ENCODE measurements at places on chromosomes 1 and 21.

- DNase-seq: no peak
Measured at GRCh38 chr1:91541918-91542533, 41.4 kb downstream of the CDC7 start.

DNA sequence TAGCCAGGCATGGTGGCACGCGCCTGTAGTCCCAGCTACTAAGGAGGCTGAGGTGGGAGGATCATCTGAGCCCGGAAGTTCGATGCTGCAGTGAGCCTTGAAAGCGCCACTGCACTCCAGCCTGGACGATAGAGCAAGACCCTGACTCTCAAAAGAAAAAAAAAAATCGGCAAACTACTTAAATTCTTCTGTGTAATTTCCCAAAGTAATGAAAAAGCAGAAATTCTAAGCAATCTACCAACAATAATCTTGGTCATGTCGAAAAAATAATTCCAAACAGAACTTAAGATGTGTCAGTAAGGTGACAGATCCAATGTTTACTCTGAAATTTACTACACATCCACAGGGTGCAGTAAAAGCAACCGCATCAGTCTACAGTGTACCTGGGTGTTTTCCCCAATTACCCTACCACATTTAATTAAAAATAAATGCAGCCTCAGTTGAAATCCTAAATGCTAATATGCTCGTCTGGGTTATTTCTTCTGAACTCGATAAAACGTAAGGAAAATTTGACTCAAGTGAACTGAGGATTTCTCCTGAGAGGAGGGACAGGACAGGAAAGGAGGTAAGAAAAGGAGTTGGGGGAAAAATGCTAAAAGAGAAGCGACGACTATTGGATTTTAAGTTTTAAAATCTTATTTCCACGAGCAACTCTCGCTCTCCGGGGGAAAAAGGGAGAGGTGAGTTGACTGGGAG lies 801 bp downstream of the EPRS1 start:
- DNase-seq: no peak

GRCh38 chr1:80536461-80536860 lies 1264.3 kb upstream of the ADGRL2 start:
- no peak for DNase-seq

DNA sequence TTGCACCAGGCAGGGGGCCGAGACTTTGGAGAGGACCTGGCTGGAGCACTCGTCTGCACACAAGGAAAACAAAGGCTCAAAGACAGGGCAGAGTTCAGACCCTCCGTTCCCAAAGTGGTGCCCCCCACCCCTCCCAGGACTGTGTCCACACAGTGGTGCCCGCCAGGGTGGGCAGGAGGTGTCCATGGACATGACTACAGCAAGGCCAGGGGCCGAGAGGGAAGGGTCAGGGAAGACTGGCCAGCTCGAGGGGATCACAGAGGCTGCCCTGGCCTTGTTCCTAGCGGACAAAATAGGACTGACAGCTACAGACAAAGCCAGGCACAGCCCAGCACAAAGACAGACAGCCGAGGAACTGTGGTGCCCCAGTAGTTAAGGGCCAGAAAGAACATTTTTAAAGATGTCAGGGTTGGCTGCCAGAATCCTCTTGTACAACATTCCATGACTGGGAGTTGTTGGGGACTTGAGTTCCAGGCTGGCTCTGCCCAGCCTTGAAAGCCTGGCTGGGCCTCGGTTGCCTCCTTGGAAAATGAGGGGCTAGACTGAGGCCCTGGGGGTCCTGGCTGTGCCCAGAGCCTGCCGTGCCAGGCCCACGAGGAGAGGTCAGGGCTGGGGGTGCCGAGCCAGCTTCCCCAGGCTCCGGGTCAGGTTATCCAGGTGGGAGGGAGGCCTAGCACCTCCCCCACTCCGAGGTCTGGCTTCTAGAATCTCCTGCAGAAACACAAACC lies 63.7 kb downstream of the SLX9 start:
- no peak for DNase-seq

DNA sequence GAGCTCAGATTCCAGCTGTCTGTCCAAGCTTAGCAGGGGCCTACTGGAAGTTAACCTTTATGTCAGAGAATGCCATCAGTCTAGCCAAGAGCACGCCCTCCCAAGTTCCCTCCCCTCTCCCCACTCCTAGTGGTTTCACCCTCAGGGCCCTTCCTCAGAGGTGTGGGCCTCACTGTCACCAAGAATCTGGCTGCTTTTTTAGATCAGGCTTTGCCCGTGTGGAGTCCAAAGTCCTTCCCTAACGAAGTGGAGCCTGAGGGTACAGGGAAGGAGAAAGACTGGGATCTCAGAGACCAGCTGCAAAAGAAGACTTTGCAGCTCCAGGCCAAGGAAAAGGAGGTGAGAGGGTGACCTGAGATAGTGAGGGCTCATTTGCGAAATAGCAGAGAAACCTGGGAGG lies 4.1 kb downstream of the C1orf74 start:
- DNase-seq: no peak

- no peak for DNase-seq
Measured at GRCh38 chr1:52403566-52404115, 582 bp downstream of the ORC1 start.

Data from activated T-cell treated with anti-CD3 and anti-CD28 coated beads for 1 hour (primary cell).